ENCODE measurements at places on chromosomes 4 and X. TPM values are rescaled to one million over a fixed set of nuclear protein-coding genes. Genes with fewer than 3 reads are reported as not detected.

Gene GDI1
- polyA plus RNA-seq, result 45.2 TPM

Gene ALPK1
- 1.4 TPM for polyA plus RNA-seq

Gene EMCN
- polyA plus RNA-seq, result not detected

Gene UGT8
- polyA plus RNA-seq, result not detected

Gene CYLC1
- polyA plus RNA-seq, result not detected

DNA sequence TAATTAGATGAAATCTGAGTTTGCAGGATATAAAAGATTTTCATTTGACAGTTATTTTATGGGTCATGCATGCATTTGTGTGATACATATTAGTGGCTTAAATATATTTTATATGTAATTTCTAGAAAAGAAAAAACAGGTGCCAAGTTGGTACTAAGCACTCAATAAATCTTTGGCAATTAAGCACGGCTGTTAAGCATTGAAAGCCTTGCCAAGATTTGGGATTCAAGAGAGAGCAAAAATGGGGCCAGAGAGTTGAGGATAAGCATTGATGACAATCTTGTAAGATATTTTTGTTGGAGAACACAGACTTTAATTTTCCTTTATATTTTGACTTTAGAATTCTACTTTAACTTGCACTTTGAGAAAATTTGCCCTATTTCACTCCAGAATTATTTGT is 249.8 kb upstream of the MAD2L1 start:
- no peaks in the 10 kb centered on the region for H3K36me3 ChIP-seq
- no peak for DNase-seq
- H3K27me3 ChIP-seq, result no peaks in the 10 kb centered on the region
- no peak overlapping the region for H3K27ac ChIP-seq
- no peaks in the 10 kb centered on the region for H3K4me1 ChIP-seq

DNA sequence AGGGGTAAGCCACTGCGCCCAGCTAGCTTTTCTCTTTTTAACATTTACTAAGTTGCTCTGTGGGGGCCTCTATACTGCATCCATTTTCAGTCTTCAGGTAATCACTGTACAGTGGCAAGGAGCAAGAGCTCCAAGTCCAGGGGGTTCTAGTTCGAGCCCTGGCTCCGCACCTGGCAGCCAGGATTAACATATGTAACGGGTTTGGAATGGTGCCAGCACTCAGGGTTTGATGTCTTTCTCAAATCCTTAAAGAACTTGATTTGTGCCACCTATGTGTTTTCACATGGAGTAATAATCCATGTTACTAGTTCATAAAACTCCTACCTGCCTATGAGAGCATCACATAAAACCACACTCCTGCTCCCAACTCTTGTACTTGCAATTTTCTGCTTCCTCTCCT is 4.5 kb downstream of the GRPEL1 start:
- peaks cover 58% of the 10 kb centered on the region for H3K36me3 ChIP-seq
- no peak overlapping the region for H3K27ac ChIP-seq
- no peaks in the 10 kb centered on the region for H3K27me3 ChIP-seq
- no peak overlapping the region for H3K4me3 ChIP-seq
- no peak for DNase-seq

DNA sequence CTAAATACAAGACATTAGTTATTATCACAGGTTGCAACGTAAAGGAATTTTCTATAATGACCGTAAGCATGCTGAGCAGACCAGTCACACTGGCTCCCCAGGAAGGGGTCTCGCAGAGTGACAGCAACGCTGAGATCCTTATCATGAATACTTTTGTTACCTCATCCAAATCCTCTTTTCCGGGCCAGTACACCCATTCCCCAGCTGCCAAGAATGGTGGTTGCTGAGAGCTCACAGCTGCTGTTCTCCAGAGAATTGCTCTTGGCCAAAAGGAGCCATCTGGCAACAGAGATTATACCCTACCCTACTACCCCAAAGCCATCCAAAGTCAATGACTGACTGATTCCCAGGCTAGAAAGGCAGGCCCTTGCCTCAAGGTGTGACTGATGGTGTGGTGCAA is 91.6 kb downstream of the FUNDC1 start:
- no peak overlapping the region for H3K4me3 ChIP-seq
- no peaks in the 10 kb centered on the region for H3K4me1 ChIP-seq
- H3K27me3 ChIP-seq, result no peaks in the 10 kb centered on the region
- no peak for DNase-seq
